ENCODE measurements at places on chromosomes 2 and 18.

GRCh38 chr2:46387886-46388515, 90.8 kb downstream of the EPAS1 start:
- DNase-seq = no peak

DNA sequence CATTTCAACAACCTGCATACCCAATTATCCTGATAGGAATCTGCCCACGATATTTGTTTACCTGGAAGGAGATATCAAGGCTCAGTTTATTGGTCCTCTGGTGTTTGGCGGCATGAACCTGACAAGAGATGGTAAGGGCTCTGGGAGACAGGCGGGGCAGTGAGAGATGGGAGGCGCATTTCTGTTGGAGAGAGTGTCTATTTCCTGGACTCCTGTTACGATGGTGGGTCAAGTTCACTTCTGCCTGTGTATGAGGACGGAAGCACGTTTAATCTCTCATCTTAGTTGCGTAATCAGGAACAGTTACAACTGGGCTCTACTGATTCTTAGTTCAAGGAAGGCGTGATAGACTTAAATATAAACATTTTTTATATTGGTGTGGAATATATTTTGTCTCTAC, 8.9 kb downstream of the PDCL3 start:
- no peak for DNase-seq

- no peak for DNase-seq
These were observed 101.1 kb downstream of the MAPK4 start for GRCh38 chr18:50661013-50661412.

- DNase-seq = no peak
These were observed 413.7 kb upstream of the FAM98A start for GRCh38 chr2:34012715-34013302.

DNA sequence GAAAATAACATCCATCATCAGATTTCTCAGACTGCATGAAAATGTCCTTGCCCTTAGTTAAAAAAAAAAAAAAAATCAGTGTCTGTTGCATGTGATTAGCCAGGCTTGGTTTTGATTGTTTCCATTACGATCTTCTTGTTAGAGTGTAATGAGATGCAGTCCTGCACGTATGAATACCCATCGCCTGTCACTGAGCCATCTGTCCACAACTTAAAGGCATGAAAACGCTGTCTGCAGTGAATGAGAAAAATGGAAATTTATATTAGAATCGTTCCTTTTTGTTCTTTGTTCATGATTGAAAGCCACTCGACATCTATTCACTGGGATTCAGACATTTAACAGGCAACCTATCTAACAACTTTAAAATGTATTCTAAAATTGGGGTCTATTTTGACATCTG, 521.7 kb upstream of the SPHKAP start:
- no peak for DNase-seq

- DNase-seq = no peak
These were observed 51.3 kb upstream of the ITSN2 start for GRCh38 chr2:24411488-24412151.

DNA sequence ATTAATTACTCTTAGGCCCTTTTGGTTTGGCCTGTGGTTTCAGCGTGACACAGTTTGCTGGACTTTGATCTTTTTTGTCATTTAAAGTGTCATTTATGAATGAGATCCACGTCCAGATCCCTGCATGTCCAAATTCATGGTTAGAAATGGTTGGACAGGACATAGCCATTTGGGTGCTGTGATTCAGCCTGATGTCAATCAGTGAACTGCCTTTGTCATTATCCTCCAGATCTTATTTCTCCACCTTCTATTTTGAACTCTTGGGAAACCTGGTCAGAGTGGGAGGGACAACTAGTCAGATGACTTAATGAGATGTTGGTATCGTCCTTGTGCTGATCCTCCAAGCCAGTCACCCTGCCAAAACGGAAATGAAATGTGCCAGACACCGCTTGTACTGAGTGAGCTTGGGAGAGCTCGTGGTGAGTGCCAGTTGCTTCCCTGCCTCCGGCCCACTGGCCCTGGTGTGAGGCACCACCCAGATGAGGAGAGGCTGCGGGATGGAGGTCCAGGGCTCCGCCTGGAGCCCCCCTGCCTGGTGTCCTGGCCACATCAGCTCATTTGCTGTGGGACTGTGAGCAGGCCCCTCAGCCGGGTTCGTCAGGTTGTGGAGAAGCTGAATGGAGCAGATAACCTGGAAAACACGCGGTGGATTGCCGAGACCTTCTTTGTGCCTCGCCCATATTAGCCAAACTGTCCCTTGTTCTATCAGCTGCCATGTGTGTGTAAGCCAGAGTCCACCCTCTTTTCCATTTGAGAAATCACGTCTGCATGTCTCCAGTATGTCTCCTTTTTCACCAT, 70.1 kb downstream of the DGKD start:
- no peak for DNase-seq

DNA sequence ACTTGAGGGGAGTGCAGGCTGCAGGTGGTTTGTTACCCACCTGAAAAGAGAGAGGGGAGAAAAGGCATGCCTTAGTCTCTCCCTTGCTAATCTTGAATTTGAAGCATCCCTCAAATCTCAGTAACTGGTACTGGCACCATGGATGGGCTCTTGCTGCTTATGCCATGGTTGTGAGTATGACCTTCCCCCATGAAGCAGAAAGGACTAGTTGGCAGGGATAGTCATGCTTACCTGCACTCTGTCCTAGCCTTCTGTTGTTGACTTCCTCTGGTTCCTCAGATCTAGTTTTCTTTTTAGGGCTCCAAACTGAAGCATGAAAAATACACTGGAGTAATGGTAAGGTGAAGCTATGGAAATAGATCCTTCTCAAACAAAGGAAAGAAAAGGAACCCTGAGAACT, 191.2 kb downstream of the SPAG16 start:
- no peak for DNase-seq

DNA sequence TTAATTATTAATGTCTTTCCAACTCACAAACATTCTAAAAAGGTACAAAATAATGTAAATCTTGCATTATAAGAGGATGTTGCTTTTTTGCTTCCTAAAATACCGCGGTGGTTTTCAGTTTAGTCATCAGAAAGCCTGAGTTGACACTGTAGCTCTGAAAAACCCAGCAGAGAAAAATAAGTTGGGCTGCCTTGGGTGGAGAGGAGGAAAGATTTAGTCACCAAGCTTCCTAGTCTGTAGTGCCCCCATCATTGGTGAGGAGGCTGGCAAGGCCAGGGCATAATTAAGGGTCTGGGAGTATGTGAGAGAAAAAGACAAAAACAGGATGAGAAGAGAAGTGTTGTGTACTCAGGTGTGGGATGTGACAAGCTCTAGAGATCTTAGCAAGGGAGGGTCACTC, 5.7 kb downstream of the PTPRM start:
- no peak for DNase-seq

DNA sequence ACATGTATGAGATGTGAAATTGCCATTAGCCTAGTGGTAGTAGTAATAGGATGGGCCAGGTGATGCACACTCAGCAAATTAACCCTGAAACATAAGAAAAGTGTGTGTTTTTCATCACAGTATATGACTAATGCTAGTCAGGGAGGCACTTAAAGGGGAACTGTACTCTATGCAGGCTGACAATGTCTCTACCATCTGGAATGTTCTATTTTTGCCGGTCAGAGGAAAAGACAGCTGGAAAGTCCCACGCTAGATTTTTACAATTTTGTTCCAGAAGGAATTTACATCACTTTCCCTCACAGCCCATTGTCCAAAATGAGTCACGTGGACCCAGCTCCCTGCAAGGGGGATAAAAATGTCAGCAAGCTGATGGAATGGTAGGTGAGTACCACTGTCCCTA, 746.3 kb upstream of the CHAC2 start:
- no peak for DNase-seq

- no peak for DNase-seq
These were observed 46.3 kb downstream of the ZNF519 start for GRCh38 chr18:14085770-14086457.

GRCh38 chr2:104880076-104880475, 26.2 kb downstream of the POU3F3 start:
- DNase-seq = no peak

DNA sequence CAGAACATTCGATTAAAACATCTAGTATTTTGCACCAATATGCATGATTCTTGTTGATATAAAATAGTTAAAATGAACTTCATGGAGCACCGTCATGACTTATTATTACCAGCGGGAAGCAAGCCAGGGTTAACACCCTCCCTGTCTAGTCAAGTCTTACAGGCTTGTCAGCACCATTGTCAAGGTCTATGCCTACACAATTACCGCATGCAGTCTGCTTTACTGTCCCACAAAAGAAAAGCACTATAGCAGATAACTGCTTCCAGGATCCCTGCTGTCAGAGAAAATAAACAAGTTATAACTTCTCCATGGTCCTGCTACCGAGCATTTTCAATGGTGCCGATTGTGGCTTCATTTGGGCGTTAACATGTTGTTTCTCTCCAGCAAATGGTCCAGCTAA, 968.0 kb upstream of the FAM98A start:
- no peak for DNase-seq

- DNase-seq = no peak
These were observed 2.8 kb downstream of the ETAA1 start for GRCh38 chr2:67399831-67400489.

GRCh38 chr2:11775384-11775783, 29.0 kb downstream of the LPIN1 start:
- DNase-seq = no peak

DNA sequence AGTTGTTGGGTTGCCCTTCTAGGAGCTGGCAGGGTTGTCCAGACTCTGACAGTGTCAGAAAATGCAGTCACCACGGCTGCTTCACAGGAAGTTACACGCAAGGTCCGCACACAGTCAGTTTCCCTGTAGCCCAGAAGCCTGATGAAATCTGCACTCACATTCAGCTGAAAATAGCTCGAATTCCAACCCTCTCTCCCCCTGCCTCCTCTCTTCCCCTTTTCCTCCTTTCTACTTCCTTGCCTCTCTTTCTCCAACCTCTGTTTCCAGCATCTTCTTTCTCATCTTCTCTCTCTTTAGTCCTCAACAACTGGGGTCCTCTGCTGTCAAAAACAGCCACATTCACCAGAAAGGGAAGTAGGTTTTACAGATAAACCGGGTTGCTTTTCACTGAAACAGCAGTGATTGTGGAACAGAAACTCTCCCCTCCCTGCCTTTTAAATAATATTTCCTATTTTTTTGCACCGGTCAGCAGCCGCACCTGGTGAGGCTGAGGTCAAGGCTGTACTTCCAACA, 69.3 kb downstream of the BCL11A start:
- no peak for DNase-seq

- DNase-seq = no peak
These were observed 539 bp upstream of the MOB4 start for GRCh38 chr2:197515315-197515738.

- DNase-seq = peak; percentile 1
These were observed 10.8 kb downstream of the SPDYA start for GRCh38 chr2:28821295-28821958.

- no peak for DNase-seq
These were observed 21.9 kb upstream of the DNAJC10 start for GRCh38 chr2:182694189-182694588.

GRCh38 chr2:42137125-42137841, 31.9 kb upstream of the EML4 start:
- DNase-seq = no peak

DNA sequence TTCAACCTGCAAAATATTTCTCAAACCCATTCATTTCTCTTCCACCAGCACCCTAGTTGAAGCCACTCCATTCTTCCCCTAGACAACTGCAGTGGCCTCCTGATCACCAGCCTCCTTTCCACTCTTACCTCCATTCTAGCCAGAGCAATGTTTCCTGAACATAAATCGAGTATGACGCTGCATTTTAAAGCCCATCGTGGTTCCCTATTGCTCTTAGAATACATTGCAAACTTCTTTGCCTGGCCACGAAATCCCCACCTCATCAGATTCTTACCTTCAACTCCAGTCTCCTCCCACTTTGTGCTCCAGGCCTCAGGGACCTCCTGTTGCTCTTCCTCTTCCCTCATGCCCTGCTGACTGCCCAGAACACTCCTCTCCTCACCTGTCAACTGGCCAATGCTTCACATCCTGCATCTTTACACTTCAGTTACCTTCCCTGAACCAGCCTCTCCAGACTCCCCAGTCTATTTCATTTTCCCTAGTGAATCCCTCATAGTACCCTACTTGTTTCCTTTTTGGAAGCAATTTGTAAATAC, 176.5 kb upstream of the CTAGE1 start:
- no peak for DNase-seq

DNA sequence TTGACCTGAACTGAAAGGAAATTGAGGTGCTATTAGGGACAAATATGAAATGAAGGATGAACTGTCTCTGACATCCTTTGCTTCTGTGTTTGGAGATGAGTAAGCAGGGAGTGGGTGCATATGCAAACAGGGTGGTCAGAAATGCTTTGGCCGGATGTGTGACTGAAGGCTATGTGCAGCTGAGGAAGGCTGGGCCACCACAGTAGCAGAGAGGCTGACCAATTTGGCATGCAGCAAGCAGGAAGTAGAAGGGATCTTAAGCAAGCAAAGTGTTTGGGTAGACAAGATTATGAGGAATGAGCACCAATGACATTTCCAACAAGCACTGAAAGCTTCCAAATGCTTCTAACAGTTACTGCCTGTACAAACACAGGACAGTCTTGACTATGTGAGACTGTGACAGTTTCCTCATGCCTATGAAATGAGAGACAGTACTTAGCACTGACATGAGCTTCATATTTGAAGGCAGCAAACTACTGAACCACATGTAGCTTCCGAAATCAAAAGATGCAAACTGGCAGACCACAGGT, 3.3 kb upstream of the ACTR3 start:
- no peak for DNase-seq

GRCh38 chr18:45012286-45012685, 331.6 kb downstream of the SETBP1 start:
- DNase-seq = no peak

DNA sequence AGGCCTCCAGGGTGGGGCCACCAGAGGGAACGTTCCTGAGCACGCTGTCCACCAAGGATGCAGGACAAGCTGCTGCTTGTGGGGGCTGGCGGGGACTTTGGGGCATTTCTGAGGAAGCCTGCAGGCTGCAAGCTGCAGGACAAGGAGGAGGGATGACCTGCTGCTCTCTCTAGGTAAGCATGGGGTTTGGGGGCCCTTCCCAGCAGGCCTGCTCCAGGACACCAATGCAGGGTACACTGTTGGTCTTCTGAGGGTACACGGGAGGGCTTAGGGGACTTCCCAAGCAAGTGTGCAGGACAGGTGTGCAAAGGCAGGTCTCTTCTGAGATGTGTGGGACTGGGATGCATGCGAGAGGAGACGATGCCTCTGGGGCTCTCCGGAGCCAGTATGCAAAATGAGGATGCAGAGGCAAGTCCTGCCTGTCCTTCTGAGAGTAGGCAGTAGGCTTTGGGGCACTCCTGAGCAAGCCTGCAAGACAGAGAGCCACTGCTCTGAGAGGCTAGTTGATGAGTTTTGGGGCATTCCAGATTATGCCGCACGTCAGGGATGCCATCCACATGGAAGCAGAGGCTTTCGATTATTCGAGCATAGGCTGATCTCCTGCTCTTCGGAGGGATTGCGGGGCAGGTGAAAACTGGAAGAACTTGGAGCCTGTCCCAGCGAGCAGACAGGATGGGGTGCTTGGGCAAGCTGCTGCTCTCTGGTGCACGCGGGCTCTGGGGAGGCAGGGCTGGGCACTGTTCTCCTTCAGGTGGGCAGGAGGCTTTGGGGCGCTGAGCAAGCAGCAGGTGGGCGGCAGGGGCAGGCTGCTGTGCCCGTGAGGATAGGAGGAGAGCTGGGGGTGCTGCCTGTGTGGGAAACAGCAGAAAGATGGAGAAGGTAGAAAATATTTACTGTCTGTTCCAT, 44.6 kb downstream of the CNGA3 start:
- DNase-seq = no peak

- no peak for DNase-seq
These were observed 340.3 kb upstream of the SALL3 start for GRCh38 chr18:78639006-78639950.

Data from activated naive CD4-positive, alpha-beta T cell (primary cell).